Hindlimb muscle (tissue), 1 donor: ENCODE measurements at places on chromosomes 3 and 15.

GRCh38 chr3:79773291-79773690, 5.5 kb upstream of the ROBO1 start:
- no peak for DNase-seq

DNA sequence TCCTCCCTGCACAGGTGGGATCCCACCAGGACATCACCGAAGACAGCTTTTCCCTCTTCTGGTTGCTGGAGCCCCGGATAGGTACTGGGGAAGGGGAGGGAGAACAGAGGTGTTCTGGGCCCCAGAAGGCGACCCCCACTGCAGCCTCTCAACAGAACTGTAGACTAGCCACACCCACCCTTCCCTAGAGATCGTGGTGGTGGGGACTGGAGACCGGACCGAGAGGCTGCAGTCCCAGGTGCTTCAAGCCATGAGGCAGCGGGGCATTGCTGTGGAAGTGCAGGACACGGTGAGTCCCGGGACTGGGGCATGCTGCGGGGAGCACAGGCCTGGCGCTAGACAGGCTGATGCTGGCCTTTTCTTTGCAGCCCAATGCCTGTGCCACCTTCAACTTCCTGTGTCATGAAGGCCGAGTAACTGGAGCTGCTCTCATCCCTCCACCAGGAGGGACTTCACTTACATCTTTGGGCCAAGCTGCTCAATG, 809 bp downstream of the NDUFAF3 start:
- DNase-seq, result no peak

DNA sequence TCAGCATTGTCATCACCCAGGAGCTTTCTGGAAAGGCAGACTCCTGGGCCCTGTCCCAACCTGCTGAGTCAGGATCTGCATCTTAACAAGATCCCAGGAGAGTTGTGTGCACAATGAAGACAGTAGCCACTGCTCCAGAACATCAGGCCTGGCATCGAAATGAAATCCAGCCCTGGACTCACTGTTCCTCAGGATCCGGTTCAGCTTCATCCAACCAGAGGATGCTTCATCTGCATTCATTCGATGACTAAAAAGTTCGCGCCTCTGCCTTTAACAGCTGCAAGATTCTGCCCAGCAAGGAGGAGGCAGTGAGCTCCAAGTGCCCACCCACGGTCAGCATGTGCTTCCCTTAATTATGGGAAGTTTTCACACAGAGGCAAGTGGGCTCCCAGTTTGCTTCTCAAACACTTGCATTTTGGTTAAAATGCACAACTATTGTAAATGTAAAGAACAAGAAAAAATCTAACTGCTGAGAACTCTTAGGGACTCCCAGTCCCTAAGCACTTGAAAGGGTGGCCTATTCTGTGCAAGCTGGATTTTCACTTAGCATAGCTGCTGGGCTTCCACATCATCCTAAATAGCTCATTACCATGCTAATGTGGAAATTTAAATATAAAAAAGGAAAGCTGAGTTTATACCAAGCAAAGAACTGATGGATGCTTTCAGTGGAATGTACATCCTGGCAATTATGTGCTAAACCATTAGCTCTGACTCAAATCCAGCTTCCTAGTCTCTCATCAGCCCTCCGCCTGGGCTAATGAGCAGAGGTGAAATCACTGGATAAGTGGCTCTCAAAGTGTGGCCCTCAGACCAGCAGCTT, 25.5 kb upstream of the ESYT3 start:
- DNase-seq, result no peak

DNA sequence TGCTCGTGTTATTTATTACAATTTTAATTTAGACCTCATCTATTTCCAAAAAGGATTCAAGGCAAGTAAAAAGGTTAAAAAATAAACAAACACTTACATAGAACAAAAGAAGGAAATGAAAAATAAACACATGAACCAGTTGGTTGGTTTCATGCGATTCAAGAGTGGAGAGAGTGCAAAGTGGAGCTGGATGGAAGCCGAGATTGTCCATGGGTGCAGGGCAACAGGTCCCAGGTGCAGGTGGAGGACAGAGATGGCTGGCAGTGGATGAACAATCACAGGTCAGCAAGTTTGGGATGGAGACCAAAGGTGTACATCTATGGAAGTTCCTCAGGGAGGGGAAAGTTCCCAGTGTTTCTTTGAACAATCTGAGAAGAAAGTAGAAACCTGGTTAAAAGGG, 11.6 kb upstream of the SEMA5B start:
- no peak for DNase-seq

DNA sequence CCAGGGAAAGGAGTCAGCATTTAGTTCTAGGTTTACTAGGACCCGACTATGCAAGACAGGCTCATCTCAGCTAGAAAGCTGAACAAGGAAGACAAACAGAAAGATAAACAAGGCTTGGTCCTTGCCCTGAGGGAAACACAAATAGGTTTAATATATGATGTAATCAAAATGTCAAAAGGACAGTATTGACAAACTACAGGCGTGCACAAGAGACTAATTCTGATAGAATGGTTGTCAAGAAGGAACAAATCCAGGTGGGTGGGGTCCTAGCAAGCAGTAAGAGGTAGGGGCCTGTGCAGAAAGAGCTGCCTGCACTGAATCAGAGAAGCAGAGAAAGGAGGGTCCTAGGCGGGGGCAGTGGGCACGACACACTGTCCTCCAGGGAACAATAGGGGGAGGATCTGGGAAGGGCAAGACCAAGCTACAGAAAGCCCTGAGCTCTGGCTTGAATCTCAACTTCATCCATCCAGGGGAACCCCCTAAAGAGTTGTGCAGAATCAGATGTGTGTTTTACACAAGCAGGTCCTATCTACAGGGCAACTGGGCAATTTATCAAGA, 23.4 kb downstream of the RFTN1 start:
- no peak for DNase-seq

- no peak for DNase-seq
These were observed 104.5 kb upstream of the SLCO2A1 start for GRCh38 chr3:134134240-134134639.

DNA sequence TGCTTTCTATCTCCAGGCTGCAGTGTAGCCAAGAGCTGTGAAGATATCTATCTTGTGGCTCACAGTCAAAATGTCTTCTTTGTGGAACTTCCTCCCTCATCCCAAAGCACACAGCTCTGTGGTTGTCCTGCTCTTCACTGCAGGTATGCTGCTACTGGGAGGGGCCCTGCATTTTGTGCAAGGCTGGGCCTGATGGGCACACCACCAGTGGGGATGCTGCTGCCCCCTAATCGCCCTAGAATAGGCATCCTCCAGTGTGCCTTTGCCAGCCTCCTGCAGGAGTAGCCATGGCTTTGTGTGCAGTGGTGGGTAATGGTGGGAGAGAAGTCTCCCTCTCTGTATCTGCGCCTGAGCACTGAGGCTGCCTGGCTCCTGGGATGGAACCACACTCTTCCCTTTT, 297.3 kb downstream of the DOCK3 start:
- no peak for DNase-seq

DNA sequence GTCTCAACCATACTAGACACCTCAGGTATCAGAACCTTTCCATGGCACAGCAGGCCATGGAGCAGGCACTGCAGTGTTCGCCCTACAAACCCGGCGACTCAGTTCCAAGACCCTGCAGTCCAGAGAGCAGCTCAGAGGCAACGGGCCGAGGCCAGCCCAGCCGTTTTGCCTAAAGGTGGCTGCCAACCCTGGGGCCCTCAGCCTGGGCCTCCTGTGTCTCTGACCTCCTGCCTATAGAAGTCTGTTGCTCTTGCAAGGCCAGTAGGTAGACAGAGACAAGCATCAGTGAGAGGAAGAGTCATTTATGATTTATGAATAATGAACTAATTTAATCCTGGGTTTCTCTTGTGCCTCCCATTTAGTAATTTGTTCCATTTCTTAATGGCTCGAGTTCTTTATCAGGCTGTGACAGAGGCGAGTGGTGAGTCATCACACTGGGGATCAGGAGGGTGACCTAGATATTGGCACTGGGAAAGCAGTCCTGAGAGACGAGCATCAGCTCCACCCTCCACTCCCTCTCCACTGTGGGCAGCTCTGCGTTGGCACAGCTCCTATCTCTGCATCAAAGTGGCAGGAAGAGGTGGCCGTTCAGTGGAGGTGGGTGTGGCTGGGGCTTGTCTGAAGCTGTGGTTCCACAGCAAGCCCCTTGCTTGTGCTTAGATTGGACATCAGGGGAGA, 79.8 kb downstream of the ABHD5 start:
- DNase-seq, result no peak

GRCh38 chr3:153290268-153291015, 128.4 kb downstream of the RAP2B start:
- no peak for DNase-seq

GRCh38 chr3:133991637-133992036, 38.1 kb downstream of the SLCO2A1 start:
- no peak for DNase-seq

DNA sequence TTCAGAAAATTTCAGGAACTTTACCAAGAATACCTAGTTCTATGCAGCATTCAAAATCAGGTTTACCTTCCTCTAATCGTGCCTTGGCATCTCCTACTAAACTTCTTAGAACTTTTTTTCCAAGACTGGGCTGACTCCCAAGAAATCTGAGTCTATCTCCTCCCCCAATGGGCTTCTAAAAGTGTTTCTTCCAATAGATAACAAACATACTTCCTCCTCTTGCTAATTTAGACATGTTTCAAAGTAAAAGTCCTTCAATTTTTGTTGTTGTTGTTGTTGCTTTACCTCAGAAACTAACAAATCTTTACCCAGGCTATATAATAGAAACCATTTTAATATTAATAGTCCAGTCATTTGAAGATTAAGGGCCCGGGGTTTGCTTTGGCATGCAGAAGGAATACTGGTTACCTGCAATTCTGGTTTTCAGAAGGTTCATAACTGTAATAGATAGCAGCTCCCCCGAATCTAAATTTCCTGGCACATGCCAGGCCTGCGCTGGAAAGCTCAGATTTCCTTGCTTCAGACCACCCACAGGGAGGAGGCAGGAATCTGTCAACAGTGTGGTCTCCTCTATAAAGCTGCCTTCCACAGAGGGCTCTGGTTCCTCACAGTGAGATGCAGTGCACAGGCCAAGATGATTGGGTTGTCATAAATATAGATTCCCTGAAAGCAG, 188.7 kb downstream of the THRB start:
- no peak for DNase-seq

GRCh38 chr3:101625879-101626278, 51.1 kb downstream of the ZBTB11 start:
- no peak for DNase-seq

DNA sequence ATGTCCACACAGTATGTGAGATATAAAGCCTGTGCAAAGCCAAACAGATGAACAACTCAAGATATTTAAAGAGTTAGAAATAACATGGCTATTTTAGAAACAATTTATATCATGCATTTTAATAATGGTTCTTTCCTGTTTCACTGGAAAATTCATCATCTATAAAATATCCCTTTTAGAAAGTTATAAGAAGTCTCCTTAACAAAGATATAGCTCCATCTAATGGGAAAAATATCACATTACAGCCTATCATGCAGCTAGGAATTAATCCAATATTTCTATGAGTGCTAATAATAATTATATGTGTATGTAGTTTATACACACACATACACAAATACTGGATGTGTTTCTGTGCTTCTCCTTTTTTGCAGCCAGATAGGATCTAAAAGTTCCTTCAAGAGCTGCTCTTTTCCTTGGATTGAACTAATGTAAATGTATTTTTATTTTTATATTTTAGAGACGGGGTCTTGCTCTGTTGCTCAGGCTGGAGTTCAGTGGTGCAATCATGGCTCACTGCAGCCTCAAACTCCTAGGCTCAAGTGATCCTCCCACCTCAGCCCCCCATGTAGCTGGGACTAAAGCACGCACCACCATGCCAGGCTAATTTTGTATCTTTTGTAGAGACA, 21.6 kb downstream of the RPL22L1 start:
- no peak for DNase-seq

DNA sequence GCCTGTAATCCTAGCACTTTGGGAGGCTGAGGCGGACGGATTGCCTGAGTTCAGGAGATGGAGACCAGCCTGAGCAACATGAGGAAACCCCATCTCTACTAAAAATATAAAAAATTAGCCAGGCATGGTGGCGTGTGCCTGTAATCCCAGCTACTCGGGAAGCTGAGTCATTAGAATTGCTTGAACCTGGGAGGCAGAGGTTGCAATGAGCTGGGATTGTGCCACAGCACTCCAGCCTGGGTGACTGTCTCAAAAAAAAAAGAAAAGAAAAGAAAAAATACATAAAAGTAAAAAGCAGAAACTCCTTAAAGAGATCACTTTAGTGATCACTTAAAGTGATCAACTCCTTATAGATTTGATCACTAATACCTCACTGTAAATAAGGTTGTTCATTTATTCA, 78.0 kb downstream of the GMPS start:
- DNase-seq, result no peak

DNA sequence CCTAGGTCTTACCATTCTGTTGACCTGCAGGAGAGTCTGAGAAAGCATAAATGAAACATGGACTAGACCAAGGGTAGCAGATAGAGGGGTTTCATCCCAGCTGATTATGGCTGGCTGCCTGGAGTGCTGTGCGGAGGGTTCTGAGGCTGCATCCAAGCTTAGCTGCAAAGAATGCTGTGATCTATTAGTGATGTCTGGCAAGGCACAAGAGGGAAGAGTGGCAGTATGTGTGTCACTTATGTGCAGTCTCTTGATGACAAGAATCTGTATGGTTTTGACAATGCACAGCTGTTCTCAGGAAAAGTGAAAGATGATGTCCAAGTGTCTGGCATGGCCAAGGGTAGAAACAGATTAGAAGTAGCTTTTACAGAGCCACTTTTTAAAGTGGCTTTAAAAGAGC, 54.3 kb downstream of the SLC6A11 start:
- no peak for DNase-seq

GRCh38 chr15:70866982-70867641, 13.2 kb upstream of the LARP6 start:
- DNase-seq, result no peak

GRCh38 chr3:40725031-40725430, 200.3 kb downstream of the ZNF621 start:
- no peak for DNase-seq

- DNase-seq, result no peak
These were observed 77.5 kb downstream of the KLHL25 start for GRCh38 chr15:85717212-85717611.

DNA sequence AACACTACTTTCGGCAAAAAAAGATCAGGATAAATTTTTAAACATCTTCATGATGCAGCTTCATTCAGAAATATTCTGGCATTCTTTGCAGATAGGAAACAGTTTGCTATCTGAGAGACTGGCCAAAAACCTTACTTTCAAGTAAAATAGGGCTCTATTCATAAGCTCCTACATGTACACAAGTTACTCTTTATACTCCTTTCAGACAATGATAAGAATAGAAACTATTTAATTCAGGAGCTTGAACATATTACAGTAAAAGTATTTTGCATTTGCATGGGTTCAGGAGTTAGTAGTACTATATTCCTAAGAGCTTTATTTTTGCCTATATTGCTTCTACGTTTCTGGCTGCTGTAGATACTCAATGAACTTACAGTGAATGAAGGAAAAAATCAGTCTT, 70.5 kb downstream of the PLOD2 start:
- no peak for DNase-seq

GRCh38 chr15:75052972-75053747, 29.8 kb downstream of the PPCDC start:
- no peak for DNase-seq

GRCh38 chr3:182533394-182533793, 259.9 kb upstream of the ATP11B start:
- no peak for DNase-seq

- no peak for DNase-seq
These were observed 6.5 kb downstream of the NT5DC2 start for GRCh38 chr3:52527039-52527731.

GRCh38 chr3:13535905-13536304, 13.0 kb upstream of the FBLN2 start:
- no peak for DNase-seq
